ENCODE measurements at places on chromosomes 2 and 18.

DNA sequence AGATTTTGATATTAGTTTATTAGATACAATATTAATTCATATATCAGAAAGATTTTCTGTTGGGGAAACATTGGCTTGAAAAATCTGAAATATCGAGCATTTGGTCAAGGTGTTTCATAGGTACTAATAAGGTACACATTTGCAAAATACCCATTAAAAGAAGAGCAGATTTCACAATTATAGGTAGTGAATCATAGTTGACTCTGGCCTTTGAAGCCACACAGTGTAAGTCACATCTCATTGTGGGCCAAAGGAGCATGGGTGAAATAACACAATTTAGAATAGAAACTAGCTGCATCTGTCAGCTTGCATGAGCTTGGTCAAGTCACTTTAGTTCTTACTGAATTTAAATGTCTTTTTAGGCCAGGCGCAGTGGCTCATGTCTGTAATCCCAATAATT lies 4.9 kb downstream of the KDM3A start:
- DNase-seq = no peak

- DNase-seq = no peak
Measured at GRCh38 chr2:62475172-62476011, 30.6 kb downstream of the TMEM17 start.

DNA sequence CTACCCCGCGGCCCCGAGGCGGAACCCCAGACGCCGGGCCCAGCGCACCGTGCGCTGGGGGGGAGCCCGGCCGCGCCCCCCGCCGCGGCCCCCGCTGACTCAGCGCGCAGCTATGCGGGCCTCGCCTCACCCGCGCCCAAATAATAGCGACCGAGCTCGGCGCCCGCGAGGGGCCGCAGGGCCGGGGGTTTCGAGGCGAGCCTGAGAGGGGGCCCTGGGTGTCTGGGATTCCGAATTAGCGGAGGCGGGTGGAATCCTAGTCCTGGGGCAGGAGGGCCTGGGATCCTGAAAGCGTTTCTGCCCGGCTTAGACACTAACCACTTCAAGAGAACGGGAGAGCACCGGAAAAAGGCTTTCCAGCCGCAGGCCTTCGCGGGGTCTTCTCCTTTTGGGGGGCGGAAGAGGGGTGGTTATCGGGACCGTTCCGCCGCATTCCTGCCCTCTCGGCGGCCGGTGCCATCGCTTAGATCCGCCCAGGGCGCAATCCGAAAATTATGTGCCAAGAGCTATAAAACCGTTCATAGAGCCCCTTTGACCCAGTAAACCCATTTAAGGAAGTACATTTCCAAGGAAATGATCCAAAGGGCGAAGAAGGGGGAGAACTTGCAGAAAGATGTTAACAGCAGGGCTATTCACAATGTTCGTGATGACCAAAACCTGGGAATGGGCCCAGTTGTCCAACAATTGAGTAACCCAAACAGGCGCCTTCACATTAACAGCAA lies 681 bp upstream of the ROCK2 start:
- DNase-seq = peak; percentile 76

GRCh38 chr2:136126021-136126420 lies 8.1 kb upstream of the CXCR4 start:
- no peak for DNase-seq

GRCh38 chr2:44104855-44105271 lies 63.8 kb upstream of the PPM1B start:
- no peak for DNase-seq

DNA sequence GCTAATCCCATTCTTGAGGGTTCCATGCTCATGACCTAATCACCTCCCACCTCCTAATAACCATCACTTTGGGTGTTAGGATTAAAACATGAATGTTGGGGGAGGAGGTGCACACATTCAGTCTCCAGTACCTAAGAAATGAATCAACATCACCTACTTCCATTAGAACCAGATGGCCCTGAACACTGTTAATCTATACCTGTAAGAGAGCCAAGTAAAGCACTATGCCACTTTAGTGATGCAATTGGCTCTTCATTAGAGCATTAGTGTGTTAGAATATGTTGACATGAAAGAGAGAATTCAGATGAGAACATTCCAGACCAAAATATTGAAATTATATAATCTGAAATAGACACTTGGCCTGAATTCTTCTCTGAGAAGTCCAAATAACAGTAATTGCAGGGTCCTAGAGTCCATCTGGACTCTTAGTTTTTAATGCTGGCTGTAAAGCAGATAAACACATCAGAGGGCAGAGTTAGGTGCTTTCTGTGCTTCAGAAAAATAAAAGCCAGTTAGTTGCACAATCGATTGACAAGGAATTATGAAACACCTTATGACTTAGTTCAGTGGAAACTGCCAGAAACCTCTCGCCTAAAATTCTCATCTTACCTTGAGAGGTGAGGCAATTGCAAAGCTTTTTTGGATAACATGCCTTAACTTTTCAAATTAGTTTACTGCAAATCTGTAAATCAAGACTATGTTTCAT lies 923.7 kb downstream of the SLC4A3 start:
- no peak for DNase-seq

DNA sequence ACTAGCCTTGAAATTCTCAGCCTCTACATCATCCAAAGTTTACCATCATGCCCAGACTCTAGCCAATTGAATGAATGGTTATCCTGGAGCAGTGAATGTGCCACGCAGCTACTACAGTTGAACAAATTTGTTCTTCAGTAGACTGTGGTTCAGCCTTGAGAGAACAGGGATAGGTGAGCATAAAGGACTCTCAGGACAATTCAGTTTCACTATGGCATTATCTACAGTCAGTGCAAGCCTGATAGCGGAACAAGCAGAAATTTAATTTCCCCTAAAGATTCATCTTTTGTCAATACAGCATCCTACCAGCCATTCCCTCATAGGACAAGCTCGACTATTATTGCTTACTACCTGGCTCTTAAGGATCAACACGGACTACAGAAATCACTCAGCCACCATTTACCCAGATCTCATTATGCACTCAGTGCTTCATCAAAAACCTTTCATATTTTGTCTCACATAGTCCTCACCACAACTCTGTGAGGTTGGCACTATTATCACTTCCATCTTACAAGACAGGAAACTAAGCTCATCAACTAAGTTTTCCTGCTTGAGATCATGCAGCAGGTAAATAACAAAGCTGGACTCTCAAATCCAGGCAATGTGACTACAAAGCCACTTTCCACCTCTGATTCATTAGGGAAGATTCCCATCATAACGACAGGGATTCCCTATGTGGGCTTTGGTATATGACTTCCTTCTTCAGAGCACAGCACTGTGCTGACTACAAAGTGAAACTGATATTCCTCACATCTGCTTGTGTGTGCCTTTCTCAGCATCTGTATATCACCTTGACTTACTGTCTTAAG lies 181.5 kb upstream of the ACVR2A start:
- peak; percentile 14 for DNase-seq

DNA sequence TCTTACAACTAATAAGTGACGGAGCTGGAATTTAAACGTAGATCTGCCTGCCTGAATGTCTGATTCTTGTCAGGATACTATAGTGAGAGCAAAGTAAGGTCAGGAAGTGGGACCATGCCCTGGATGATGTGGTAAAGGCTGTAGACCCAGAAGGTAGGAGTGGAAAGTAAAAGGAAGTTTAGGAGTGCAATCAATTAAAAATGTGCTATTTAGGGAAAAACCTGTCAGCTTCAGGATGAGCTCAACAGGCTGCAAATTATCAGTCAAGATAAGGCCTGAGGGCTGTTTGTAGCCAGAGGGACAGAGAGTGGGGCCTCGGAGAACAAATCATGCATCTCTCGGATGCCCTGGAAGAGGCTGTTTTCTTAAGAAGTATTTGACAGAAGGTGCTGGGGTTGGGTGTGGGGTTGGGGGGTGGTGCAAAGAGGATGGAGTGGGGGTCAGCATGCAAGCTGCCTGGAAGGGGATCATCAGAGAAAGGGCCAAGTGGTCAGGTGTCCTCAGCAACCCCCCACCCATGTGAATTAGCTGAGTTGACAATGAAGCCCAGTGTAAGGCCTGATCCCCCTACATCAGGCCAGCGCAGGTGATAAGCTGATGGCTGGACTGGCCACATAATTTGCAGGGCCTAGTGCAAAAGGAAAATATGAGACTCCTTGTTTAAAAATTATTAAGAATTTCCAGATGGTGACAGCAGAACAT lies 53.2 kb upstream of the MAPRE3 start:
- no peak for DNase-seq

- DNase-seq = no peak
Measured at GRCh38 chr2:109689182-109689930, 75.2 kb downstream of the SOWAHC start.

- peak; percentile 94 for DNase-seq
Measured at GRCh38 chr2:147689220-147689909, 155.5 kb upstream of the ACVR2A start.

DNA sequence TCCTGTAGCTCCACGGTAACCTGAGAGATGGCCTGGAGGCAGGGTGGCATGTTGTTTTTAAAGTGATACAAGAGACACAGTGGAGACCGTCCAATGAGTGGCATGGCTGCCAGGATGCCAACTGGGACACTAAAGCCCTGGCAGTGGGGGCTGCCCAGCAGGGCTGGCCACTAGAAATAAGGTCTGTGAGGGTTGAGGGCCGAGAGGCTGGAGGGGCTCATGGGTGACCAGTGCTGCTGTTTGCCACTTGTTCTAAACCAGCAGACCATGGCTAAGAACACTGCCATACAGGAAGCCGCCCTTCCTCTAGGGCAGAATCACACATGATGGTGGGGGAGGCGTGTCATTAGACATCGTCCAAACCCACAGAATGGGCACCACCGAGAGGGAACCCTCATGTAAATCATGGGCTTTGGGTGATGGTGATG lies 71.9 kb downstream of the ALPK2 start:
- no peak for DNase-seq

DNA sequence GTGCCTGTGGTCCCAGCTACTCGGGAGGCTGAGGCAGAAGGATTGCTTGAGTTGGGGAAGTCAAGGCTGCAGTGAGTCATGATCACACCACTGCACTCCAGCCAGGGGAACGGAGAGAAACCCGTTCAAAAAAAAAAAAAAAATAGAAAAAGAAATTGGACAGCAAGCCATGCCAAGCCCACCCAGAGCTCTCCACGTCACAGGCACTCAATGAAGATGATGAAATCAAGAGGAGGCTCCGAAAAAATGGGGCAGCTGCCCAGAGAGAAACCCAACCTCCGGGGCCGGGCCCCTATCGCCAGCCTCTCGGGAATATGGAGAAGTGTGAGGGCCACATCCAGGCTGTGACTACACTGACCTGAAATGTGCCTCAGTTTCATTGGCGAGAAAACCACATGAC lies 40.0 kb downstream of the BIN1 start:
- peak; percentile 91 for DNase-seq

DNA sequence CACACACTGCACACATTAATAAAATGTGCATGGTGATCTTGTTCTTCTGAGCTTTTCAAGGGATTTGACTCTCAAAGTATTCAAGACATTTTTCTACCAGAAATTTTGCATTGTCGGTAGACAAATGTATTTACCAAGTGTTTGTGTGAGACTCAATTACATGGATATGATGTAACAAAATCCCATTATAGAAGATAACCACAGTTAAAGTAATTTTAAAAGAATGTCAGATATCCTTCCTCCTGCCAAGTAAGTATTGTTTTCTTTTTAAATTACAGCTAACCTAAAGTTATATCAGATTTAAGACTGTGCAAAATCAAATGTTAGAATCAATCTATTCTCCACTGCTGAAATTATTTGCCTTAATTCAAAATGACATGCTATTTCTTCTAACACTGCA lies 1344.5 kb upstream of the CHAC2 start:
- DNase-seq = no peak

GRCh38 chr18:22930089-22930713 lies 2.9 kb upstream of the RBBP8 start:
- DNase-seq = peak; percentile 87

DNA sequence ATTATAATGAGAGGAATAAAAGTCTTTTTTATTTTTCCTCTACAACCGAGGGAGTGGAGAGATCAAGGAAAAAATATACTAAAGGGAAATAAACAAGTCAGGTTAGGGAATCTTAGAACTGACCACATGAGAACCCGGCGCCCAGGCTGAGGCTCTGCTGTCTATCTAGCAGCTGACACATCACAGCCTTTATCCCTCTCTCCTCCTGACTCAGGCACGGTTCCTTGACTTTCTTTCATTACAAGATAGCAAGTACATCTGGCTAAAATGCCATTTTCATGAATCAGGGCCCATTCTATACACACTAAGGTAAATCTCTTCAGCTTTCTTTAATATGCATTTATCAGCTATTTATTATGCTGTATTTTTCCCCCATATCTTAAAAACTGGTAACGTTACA lies 296.0 kb downstream of the TMX3 start:
- no peak for DNase-seq

- no peak for DNase-seq
Measured at GRCh38 chr2:2826621-2827020, 495.5 kb upstream of the MYT1L start.

GRCh38 chr2:85779641-85780315 lies 26.0 kb downstream of the ATOH8 start:
- peak; percentile 56 for DNase-seq

DNA sequence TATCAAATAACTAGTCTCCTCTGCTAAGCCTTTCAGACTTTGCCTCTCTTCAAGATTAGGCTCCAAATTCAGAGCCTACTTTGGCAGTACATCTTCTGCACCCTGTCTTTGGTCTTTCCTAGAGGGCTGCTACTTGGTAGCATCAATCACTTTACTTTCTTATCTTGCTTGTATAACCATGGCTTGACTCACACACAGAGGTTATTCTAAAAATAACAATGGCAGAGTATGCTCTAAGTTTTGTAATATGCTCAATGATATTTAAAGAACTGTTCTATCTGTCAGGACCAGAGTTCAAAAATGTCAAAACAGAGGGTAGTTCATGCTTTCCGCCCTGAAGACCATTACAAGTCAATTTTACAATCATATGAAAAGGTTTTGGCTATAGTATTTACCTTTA lies 27.7 kb downstream of the THOC1 start:
- DNase-seq = no peak

- DNase-seq = no peak
Measured at GRCh38 chr2:39995005-39995737, 216.1 kb upstream of the THUMPD2 start.

GRCh38 chr2:133130548-133131246 lies 437.6 kb downstream of the NCKAP5 start:
- peak; percentile 2 for DNase-seq

- DNase-seq = no peak
Measured at GRCh38 chr2:201680743-201681142, 17.7 kb downstream of the MPP4 start.

- no peak for DNase-seq
Measured at GRCh38 chr18:3008541-3008940, 4.4 kb downstream of the LPIN2 start.

GRCh38 chr2:18771212-18771611 lies 181.8 kb upstream of the NT5C1B start:
- DNase-seq = no peak

DNA sequence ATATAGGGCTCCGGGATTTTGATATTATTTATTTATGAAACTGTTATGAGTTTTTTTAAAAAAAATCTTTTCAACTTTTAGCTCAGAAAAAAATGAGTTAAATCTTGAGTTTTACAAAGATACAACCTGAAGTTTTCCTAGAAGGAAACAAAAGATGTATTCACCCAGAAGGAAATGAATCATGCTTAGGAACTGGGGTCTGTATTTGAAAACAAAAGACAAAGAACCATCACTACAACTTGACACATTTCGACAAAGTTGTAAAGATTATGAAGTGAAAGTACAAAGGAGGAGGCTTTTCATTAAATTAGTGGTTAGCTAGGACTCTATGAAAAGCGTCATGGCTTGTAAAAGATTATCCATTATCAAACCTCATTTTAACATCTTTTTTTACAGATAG lies 143.3 kb downstream of the PDE1A start:
- DNase-seq = no peak

GRCh38 chr18:46346213-46346612 lies 242.0 kb downstream of the HAUS1 start:
- DNase-seq = no peak
